NCI-H446 treated with DMSO at 0.1 percent for 48 hours (cell line): ENCODE measurements at places on chromosomes 11 and 22.

- DNase-seq: peak; percentile 49
These were observed 13.3 kb downstream of the ARHGAP1 start for GRCh38 chr11:46686886-46687795.

- no peak for DNase-seq
These were observed 13.2 kb upstream of the SHANK2 start for GRCh38 chr11:71265559-71266092.

DNA sequence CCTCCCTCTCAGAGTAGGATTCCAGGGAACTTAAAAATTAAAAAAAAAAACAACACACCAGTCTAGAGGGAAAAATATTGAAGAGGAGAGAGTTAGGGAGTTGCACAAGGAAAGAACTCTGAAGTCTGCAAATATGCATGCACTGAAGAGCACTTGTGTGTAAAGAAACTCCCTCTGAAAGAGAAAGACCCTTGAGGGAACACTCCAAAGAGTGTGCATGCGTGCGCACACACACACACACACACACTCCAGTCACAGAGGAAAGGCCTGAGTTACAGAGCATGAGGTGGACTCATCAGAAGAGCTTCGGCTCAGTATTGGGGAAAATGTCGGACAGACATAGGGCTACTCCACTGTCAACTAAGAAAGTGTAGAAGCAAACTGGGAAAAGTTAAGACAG, 30.1 kb downstream of the GGTLC2 start:
- no peak for DNase-seq

DNA sequence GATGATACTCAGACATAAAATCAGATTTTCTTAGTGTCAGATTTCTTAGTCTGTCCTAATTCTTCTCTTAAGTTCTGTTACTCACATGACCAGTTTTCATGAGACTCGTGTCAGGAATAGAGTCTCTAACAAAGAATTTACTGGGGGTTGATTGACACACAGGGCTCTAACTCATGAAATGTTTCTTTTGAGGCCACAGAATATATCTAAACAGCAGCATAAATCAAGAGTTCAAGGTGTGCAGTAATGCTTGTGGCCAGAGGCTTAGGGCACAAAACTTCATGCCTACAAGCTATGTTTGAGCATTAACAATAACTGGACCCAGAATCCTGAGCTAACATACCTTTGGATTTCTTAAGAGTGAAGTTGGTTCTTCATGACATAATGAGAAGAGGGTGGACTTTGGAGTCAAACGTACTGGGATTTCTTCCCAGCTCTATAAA, 237.2 kb downstream of the DDX10 start:
- DNase-seq: no peak

DNA sequence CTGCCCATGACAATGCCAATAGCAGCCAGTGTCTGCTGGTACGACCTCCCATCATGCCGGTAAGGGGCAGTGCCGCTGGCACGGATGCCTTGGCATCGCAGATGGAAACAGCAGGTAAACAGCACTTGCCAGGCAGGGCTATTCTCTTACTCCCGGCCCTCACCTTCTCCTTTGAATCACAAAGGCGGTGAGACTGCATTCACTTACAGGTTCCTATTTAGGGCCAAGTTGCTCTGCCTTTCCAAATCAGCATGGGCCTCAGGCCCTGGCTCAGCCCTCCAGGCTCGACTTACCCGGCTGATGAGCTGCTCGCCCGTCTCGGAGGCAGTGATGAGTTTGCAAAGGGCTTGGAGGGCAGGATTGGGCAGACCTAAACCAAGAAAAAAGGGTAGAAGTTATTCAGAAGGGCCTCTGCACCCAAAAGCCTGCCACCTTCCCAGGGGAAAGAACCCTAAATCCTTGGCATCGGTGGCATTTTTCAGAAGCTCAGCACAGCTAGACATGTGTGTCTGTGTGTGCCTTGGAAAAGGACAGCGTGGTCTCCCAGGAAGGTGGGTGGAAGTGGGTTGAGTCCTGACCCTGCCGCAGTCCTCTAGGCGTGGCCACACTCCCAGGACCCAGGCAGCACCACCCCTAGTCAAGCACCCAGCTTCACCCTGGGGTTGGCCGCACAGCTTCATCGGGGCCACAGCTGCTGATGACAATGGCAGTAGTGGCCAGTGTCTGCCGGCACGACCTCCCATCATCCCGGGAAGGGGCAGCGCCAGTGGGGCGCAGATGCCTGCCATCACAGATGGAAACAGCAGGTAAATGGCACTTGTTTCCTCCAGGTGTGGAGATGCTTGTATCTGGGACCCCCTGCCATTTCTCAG, 73.5 kb upstream of the PITPNB start:
- DNase-seq: no peak

DNA sequence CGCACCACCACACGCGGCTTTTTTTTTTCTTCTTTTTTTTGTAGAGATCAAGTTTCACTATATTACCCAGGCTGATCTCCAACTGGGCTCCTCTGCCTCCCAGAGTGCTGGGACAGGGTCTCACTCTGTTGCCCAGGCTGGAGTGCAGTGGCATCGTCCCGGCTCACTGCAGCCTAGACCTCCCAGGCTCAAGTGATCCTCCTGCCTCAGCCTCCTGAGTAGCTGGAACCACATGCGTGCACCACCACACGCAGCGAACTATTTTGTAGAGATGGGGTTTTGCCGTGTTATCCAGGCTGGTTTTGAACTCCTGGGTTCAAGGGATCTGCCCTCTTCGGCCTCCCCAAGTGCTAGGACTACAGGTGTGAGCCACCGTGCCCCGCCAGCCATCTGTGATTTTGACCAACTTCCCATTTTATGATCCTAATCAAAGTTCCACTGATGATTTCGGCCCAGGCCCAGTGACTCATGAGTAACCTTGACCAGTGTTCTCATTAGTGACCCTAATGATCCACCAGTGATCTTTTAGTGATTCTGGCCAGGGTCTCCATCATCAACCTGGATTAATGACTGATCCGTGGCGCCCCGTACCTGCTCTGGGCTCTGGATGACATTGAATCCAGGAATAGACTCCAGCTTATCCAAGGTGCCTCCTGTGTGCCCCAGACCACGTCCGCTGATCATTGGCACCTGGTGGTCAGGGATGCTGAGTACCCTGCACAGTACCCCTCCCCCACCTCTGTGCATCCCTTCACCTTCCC, 1.7 kb downstream of the TYMP start:
- DNase-seq: no peak

DNA sequence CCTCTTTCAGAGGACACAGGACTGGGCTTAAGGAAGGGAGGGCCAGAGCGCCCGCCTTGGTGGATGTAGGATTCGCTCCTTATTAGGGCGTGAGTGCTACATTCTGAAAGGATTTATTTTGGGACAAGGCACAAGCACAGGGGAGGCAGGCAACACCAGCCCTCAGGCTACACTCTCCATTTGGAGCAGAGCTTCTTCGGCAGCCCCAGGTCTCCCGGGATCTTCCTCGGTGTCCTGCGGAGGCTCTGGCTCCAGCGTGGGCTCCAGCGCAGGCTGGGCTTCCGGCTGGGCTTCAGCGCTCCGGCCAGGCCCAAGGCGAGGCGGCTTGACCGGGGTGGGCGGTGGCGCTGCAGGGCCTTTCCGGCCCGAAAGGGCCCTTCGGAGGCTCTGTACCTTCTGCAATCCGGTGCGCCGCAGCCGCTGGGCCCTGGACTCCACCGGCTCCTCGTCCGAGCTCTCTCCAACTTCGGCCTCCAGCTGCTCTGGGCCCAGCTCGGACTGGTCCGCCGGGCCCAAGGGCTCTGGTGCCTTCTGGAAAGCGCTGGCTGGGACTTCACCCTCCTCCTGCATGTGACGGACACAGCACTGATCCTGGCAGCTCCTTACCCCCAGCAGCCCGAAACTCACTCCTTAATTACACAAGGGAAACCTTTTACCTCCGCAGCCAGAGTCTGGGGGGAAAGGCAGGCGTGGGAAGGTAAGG, 1.1 kb downstream of the CAVIN3 start:
- no peak for DNase-seq

GRCh38 chr11:88849368-88849767, 216.4 kb downstream of the GRM5 start:
- DNase-seq: no peak

DNA sequence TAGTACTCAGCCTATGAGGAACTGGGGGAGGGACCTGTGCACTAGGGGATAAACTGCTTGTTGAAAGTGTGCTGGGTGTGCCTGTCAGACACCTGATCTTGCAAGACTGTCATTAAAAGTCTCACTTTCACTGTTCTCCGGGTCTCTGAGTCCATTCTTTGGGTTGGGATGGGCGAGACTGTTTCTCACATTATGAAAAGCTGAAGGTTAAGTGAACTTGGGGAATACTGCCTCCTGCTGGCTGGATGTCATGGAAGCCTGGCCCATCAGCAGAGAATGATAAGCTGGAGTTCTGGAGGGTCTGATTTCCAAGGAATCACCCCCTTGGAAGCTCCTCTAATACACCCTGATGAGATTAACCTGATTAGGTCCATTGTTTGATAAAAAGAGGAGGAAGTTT, 9.0 kb upstream of the VPREB1 start:
- no peak for DNase-seq

- DNase-seq: no peak
These were observed 380.3 kb upstream of the PITPNB start for GRCh38 chr22:28299309-28299708.

DNA sequence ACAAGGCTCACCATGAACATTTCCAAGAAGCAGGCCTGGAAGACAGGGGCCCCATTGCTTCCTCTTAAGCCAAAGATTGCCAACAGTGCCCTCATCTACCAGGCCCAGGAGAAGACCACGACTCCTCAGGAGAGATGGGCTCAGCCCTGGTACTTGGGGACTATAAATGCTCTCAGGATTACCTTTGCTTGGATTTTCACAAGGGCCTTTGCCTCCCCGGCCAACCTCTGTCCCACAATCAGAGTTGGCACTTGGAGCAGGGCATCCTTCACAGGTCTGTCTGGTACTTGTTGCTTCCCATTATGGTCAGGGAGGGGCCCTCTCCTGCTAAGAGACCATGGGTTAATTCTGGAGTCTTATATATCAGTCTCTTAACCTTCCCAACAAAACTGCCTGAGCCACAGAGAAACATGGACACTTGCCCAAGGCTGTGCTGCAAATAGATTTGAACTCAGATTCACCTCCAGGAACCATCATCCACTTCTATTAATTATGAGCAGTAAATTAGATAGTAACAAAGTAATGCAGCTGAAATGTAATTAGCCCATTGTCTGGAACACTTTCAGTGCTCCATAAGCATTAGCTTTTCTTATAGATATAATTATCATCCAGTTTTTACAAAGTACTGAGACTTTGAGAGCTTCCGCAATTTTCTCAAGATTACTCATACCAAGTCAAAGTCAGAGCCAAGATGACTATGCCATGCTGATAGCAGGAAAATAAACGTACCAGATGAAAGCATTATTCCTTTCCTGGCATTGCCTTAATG, 33.5 kb downstream of the POU2AF3 start:
- DNase-seq: peak; percentile 72

DNA sequence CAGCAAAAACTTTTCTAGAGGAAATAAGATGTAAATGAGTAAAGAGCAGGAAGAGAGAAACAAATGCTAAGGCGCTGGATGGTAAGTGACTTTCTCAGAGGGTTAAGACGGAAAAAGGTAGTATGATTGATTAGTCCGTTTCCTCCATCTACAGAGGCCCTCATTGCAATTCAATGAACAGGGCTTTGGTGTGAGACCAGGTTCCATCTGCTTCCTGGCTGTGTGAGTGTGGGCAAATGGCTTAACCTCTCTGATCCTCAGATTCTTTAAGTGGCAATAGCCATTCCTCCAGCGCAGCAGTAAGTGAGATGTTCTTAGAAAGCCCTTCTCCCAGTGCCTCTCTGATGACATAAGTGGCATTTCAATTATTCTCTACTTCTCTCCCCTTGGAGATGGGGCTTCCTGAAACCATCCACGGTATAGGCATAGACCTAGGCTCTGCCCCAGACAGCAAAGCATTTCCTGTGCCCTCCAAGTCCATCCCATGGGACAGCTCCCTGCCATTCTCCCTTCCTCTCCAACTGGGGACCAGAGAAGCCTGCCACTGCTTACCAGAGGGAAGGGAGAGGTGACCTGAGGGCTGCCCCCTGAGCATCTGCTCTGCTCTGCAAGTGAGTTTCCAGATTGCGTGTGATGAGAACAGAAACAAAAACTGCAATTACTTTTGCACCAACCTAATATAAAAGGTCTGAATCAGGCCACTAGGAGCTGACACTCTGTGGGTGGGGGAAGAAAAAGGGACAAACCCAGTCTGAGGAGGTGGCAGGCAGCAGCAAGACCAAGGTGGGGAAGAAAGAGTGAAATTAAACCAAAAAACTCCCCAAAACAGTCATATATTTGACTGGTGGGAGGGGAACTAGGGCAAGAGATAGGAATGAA, 12.7 kb upstream of the CD44 start:
- no peak for DNase-seq

DNA sequence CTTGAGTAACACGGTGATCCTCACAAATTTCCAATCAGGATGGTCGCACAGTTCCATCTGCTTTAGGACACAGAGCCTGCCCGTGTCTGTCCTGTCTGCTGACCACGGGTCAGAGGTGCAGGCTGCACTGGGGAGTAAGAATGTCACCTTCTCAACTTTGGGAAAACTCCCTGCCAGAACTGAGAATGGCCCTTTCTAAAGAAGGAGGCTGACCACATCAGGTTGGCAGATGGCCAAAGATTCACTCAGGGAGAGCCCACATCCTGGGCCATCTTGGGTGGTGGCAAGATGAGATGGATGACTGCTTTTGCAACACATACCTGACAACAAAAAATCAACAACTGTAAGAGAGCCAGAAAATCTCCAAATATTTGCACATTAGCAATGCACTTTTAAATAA, 101.9 kb downstream of the IGLL1 start:
- no peak for DNase-seq

- no peak for DNase-seq
These were observed 5.5 kb downstream of the ZC3H12C start for GRCh38 chr11:110098645-110099044.

- DNase-seq: peak; percentile 22
These were observed 57.5 kb downstream of the BTG4 start for GRCh38 chr11:111454561-111455192.
